Hypothalamus (tissue), 51 donors: ENCODE measurements at places on chromosomes 16 and 17.
A peak's percentile ranks its signal among the peaks of the same experiment; 100 is the strongest.

DNA sequence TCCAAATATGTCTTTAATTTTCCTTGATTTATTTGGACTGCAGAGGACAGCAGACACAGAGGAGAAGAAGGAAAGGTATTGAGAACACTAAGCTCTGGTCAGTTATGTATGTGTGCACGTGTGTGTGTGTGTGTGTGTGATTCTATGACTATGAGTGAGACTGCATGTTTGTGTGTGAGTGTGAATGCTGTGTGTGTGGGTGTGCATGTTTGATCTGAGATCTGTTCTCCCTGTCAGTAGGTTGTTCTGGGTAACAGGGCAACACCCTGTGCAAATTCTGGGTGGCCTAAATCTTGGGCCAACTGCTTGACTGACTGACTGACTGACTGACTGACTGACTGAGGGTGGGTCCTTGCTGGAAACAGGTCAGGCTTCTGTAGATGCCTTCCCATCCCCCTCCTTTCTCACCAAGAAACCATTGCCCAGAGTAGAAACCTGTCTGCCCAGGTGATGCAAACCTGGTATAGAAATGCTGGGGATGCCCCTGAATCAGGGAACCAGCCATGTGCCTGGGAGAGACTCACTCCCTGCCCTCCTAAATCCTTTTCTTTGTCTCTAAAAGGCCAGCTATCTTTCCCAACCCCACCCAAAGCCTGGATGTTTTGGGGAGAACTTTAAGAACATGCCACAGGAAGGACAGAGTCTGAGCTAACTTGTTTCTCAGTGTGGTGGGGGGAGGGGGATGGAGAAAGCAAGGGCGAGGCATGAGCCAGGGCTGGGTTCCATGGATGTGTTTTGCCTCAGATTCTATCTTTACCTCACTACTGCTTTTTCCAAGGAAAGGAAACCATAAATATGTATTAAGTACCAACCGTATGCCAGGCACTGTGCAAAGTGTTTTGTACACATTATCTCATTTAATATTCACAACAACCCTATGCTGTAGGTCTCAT lies 4.5 kb upstream of the NR1D1 start:
- DNase-seq: no peak

- peak; percentile 35 for DNase-seq
These were observed 13.0 kb downstream of the CDH13 start for GRCh38 chr16:82639666-82640336.

GRCh38 chr17:13310858-13311257 lies 290.9 kb downstream of the HS3ST3A1 start:
- DNase-seq: no peak

- DNase-seq: no peak
These were observed 79.8 kb upstream of the GAS7 start for GRCh38 chr17:10278218-10278617.

- no peak for DNase-seq
These were observed 114.6 kb downstream of the PITPNC1 start for GRCh38 chr17:67491681-67492024.

GRCh38 chr17:83144421-83145357 lies 65.3 kb downstream of the METRNL start:
- no peak for DNase-seq

DNA sequence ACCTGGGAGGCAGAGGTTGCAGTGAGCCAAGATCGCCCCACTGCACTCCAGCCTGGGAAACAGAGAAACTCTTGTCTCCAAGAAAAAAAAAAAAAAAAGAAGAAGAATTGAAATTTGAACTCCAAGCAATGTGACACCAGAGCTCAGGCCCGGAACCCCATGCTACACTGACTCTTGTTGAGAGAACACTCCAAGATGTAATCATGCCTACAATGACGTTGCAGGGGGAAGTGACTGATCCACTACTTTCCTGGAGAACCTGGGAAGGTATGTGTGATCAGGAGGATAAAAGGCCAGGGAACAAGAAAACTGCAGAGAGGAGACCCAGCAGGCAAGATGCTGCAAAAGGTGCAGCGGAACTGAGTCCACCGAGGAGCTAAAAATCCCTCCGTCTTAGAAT lies 57.9 kb downstream of the ADCY9 start:
- no peak for DNase-seq

DNA sequence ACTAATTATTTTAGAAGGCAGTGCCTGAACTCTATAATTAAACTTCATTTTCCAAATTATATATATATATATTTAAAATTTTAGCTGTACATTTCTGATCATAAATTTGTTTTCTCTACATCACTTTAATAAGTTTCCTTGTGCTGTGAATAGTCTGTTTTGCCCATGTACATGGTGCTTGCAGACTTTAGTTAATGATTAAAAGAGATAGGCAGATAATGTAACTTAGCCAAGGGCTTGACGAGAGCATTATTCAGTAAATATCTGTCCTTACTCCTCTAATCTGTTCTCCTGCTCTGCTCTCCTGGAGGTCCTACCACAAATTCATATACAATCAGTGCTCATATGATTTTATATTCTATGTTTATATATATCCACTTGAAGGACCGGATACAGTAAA lies 595.2 kb upstream of the KIF2B start:
- no peak for DNase-seq

- DNase-seq: no peak
These were observed 14.0 kb downstream of the SALL1 start for GRCh38 chr16:51137097-51137496.

GRCh38 chr17:82874011-82874835 lies 34.4 kb upstream of the ZNF750 start:
- no peak for DNase-seq

DNA sequence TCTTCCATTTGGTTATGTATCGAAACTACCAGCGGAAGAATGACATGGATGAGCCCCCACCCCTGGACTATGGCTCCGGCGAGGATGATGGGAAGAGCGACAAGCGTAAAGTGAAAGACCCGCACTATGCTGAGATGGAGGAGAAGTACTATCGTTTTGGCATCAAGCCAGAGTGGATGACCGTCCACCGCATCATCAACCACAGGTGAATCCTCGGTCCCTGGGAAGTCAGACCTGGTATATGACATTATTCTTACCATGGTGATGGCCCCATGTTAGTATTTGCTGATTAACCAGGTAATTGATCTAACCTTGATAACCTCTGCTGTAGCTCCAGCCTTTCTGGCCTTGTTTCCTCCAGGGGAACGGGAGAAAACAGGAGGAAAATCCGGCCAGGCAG lies 8.5 kb downstream of the CHD3 start:
- DNase-seq: no peak

GRCh38 chr16:15879255-15879811 lies 9.1 kb downstream of the CEP20 start:
- no peak for DNase-seq

GRCh38 chr16:80803339-80804055 lies 901 bp downstream of the CDYL2 start:
- no peak for DNase-seq
